Endothelial cell of umbilical vein (primary cell): ENCODE measurements at places on chromosomes 1 and 21. TPM values are rescaled to one million over a fixed set of nuclear protein-coding genes. Genes with fewer than 3 reads are reported as not detected.
A peak's percentile ranks its signal among the peaks of the same experiment; 100 is the strongest.

Gene TFF2
- total RNA-seq: not detected in 2 replicates

Gene VANGL2
- total RNA-seq: not detected in 2 replicates

Gene TUT4
- total RNA-seq: 40.5 and 41.2 TPM in 2 replicates

Gene CD52
- total RNA-seq: not detected in 2 replicates

Gene PEAR1
- 88.7 and 90.7 TPM in 2 replicates for total RNA-seq

Gene PTPN7
- 0.86 and 1.9 TPM in 2 replicates for total RNA-seq

Gene FAM151A
- total RNA-seq: not detected in 2 replicates

Gene RYR2
- not detected in 2 replicates for total RNA-seq

Gene SLC16A4
- total RNA-seq: 2.1 and 2.8 TPM in 2 replicates

Gene ST6GALNAC3
- 44.0 and 48.3 TPM in 2 replicates for total RNA-seq

Gene KCNJ15
- 1.4 and 1.5 TPM in 2 replicates for total RNA-seq

Gene PER3
- total RNA-seq: 2.6 and 3.6 TPM in 2 replicates

Gene CELA3A
- total RNA-seq: not detected in 2 replicates

Gene HES3
- total RNA-seq: not detected in 2 replicates

Gene DDR2
- total RNA-seq: 22.7 and 30.8 TPM in 2 replicates

- no peak for DNase-seq
These were observed 297.2 kb upstream of the PBX1 start for GRCh38 chr1:164261691-164262240.

DNA sequence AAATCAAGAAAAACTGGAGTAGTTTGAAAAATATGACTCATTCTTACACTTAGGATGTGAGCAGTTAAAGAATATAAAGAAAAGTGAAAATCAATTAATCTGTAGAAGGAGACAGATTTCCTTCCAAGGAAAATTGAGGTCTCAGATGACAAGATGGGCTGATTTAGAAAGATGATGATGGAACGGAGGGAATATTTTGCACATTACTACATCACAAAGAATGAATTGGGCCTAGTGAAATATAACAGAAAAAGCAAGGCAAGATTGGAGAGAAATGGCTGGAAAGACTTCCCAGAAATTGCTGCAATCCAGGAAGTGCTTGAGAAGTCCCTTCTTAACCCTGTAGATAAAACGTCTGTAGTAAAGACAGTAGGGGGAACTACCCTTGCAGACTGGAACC lies 169.1 kb upstream of the SYT6 start:
- no peak for DNase-seq

DNA sequence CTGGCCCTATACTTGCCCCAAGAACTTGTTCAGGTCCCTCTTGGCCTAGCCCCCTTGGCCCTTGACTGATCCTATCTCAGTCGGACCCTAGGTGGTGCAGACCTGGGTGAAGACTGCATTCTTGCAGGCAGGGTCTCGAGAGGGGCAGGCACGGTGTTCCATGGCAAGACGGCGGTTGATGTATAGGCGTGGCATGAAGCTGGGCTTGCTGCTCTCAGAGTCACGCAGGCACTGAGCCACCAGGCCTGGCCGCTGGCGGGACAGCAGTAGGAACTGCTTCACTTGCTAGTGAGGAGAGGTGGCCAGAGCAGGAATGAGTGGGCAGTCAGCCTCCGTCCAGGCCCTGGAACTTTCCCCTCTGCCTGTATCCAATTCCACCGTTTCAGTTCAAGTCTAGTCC lies 3.8 kb downstream of the HECTD3 start:
- no peak for DNase-seq

GRCh38 chr1:86825319-86825718 lies 88.6 kb downstream of the SELENOF start:
- no peak for DNase-seq

DNA sequence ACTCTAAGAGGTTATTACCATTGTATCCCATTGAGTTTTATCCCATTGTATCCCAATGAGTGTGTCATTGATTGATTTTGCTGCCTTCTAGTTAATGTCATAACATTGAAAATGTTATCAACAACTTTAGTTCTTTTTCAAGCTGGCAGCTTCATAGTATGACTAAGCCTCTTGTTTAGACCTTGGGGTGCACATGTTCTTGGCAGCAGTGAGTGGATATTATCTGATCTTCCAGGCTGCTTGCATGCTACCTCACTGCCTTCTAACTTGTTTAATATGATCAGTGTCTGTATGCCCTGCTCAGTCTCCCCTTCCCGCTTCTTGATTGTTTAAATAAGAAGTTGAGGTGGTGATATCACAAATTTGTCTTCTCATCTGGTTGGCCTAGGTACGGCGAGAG lies 24.6 kb downstream of the NTPCR start:
- peak; percentile 65 for DNase-seq

- no peak for DNase-seq
These were observed 1360.5 kb upstream of the ADGRL4 start for GRCh38 chr1:80367058-80367457.

GRCh38 chr1:189929501-189930099 lies 548.1 kb downstream of the BRINP3 start:
- DNase-seq: no peak

- DNase-seq: no peak
These were observed 30.4 kb downstream of the FHAD1 start for GRCh38 chr1:15277447-15277838.

- no peak for DNase-seq
These were observed 539 bp downstream of the CGN start for GRCh38 chr1:151511636-151512215.

GRCh38 chr1:198417039-198417438 lies 123.4 kb downstream of the ATP6V1G3 start:
- DNase-seq: no peak

- DNase-seq: peak; percentile 46
These were observed at the start of gene LAMC2 for GRCh38 chr1:183185941-183186490. Gene LAMC2 (plus strand): TSS chr1:183186264. CDS start chr1:183186353, 89 bp downstream.

DNA sequence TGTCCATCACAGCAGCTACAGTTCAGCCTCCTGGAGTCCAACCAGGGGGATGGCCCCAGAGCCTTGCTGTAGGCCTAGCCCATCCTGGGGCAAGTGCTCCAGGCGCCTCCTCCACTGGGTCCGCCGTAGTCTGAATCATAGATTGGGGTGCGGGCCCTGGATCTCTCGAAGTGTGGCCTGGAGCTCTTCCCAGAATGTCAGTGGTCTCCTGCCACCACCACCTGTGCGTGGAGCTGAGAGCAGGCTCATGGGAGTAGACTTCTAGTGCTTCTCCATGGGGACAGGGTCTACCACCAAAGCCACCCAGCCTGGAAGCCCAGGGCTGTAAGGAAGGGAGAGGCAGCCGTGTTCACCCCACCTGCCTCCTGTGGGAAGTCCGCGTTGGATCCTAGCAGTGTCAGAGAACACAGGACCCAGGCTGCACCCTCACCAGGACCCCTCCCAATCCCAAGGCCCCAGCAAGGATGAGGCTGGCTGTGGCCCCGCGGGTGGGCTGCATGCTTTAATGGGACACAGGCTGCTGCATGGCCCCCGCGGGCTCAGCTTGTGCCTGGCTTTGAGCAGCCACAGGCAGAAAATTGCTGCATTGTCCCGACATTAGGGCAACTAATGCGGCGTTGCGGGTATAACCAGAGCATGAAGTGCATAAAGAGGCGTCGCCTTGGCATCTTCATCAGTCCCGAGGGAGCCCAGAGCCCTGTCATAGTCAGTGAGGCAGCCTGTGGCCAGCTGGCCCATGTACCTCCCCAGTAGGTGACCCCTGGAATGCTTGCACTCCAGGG lies 735 bp upstream of the HES3 start:
- DNase-seq: no peak

GRCh38 chr21:17987382-17988101 lies 168.4 kb upstream of the C21orf91 start:
- no peak for DNase-seq

DNA sequence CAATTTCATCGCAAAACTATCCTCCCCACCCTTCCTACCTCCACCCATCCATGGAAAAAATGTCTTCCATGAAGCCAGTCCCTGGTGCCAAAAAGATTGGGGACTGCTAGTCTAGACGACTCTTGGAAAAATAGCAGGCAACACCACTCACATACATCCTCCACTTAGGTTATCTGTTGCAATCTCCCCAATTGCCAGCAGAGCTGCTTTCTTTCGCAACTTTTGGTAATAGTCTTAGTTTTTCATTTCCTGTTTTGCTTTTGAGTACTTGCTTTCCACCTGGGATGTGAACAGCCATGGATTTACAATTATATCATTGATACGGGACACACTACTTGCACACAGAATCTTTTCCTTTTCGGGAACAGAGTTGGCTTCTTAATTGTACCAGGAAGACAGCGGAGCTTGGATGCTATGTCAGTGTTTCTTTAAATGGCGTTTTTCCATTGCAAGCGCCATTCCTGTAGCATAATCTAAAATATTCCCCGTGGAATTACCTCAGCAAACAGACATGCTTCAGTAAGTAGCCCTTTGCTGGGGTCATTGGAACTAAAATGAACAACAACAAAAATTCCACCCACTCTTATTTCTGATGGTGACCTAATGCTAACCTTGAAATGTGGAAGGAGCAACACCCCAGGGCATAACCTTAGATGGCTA lies 183.3 kb upstream of the ADGRL2 start:
- no peak for DNase-seq

- DNase-seq: no peak
These were observed 114.3 kb upstream of the ZNF678 start for GRCh38 chr1:227449051-227449450.

- DNase-seq: no peak
These were observed 18.2 kb upstream of the LHX4 start for GRCh38 chr1:180211860-180212229.

DNA sequence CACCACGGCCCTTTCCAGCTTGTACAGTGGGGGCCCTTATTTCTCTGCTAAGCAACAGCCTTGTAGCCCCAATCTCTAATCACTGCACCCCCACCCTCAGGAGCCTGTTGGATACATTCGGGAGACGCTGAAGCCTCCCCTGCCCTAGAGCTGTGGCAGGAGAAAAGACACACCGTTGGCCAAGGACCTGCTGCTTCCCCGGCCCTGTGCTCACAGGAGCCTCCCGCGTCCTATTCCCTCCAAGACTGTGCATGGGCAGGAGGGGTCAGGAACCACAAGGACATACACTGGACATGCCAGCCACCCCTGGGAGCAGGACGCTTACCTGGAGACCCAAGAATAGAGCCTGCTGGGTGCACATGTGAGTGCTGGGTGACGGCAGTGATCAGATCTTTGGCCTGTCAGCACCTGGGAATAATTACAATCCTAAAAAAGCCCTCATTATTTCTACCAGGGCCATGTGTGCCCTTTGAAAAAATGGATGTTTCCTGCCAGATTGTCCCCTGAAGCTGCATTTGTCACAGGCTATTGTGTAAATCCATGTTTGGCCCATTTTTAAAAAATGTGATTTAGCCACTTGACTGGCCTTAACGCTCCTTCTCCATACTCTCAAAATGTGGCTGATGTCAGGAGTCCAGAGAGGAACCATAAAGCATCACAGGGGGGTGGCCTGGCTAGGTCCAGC lies 590.6 kb downstream of the MATN1 start:
- no peak for DNase-seq

- no peak for DNase-seq
These were observed 112.7 kb upstream of the WNT4 start for GRCh38 chr1:22255341-22256212.

DNA sequence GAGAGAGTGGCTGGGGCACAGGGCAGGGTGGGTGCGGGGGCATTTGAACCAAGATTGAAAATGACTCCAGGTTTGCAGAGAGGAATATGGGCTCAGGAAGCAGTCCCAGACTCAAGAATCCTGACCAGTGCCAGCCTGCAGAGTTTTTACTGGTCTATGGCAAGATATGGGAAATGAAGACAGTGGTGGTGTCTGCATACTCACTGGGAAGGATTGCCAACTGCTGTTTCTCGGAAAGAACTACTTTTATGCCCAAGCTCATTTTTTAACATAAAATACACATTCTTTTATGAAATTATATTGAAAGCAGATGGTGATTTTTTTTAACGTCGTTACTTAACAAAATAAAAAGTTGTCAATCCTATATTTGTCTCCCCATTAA lies 401.8 kb downstream of the CAMTA1 start:
- no peak for DNase-seq

DNA sequence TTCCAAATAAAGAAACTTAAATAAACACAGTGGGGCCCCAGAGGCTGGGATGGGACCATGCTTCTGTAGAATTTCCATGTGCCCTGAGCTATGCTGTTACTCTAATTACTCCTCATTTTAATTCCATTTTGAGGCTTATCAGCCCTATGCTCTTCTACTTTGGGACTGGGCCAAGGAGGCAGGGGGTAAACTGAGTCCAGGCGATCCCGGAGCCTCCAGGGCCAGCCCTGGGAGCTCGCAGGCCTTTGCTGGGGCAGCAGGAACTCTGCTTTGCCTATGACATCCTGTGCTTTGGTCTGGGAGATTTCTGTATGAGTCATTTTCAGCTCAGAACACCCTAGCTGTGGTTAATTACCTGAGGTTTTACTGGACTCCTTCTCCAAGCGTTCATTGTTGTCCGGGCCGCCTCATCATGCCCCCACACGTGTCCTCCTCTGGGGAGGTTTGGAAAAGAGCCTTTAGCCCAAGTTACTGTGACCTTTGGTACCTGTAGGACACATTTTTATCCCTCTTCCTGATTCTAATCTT lies 95.7 kb downstream of the RHOU start:
- no peak for DNase-seq

GRCh38 chr1:94504601-94505000 lies 37.0 kb downstream of the F3 start:
- DNase-seq: no peak

DNA sequence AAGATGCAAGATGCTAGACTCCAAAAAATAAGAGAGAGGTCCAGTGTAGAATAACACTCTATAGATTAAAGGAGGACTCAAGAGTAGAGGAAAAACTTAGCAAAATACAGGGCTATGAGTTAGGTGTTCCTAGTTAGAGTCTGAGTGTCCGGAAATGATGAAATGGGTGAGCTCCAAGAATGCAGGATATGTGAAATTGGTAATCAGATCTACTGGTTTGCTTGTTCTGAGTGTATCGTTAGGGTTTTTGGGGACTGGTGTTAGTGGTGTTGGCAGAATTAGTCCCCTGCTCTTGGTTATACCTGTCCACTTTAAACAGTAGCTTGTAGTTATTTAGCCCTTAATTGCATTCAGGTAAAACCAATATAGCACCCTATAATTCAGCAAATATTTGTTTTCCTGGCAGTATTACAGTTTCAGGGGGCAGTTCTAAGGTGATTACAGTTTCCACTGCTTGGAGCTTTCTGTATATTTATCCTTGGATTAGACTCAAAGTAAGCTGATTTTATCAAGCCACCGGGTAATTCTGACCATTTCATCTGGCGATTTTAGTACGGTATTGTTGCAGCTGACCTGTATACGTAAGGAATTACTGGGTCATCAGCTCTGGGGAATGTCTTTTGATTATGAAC lies 332.7 kb downstream of the CHRM3 start:
- no peak for DNase-seq

- peak; percentile 40 for DNase-seq
These were observed 155.0 kb upstream of the RUNX1 start for GRCh38 chr21:35204125-35204524.

- no peak for DNase-seq
These were observed 863 bp downstream of the TARBP1 start for GRCh38 chr1:234478152-234478480.

DNA sequence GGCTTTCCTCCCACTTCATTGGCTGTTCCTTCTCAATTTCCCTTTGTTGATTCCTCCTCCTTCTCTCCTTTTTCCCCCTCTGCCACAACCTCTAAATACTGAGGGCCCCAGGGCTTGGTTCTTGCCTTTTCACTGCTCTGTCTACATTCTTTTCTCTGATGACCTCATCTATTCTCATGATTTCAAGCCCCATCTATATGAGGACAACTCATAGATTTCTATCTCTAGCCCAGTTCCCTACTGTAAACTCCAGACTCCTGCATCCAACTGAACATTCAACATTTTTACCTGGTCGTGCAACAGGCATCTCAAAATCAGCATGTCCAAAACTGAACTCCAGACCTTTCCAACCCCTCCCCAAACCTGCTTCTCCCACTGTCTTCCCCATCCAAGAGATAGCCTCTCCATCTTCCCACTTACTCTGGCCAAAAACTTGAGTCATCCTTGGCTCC lies 11.5 kb upstream of the SLC9A1 start:
- DNase-seq: no peak

GRCh38 chr1:247440001-247440620 lies 17.8 kb downstream of the OR2B11 start:
- no peak for DNase-seq
